Epithelial cell of proximal tubule (primary cell): ENCODE measurements at places on chromosomes 5 and 9.

DNA sequence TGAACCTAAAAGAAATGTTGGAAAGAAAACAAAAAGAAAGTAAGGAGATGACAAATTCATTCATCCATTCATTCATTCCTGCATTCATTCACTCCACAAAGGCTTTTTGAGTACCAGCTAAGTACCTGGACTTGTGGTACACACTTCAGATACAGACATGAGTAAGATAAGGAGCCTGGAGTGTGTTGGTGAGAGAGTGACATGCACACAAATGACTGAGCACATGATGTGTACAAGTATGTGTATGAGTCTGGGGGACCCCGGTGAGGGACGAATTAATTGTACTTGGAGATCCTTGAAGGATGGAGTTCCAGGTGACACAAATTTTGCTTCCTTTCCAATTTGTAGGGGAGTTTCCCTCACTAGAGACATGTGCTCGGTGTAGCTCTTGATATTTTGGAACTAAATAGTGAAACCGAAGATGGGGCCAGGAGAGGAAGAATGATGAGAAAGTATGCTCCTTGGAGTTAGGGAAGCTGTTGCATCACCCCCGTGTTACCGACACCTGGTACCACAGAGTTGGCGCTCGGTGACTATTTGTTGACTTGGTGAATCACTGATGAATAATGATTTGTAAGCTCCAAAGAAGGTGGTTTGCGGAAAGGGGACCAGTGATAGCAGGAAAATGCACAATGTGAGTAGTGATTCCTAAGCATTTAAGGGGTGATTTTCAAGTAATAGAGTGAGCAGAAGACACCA lies 509.8 kb downstream of the CCDC171 start:
- peak; percentile 55 for DNase-seq

DNA sequence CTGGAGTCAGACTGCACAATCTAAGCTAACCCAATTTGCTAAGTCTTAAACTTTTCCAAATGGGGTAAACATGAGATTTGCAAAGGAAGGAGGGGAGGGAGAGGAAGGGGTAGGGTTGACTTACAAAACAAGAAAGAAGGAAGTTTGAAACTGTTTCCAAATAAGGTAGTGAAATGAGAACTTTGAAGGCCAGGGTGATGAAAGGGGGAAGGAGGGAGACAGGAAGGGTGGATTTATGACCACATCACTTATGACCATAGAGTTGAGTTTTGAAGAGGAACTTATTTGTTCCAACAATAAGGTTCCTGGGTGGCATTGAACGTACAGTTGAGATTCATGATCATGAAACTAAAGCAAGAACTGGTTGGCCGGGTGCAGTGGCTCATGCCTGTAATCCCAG lies 72.5 kb upstream of the DAPK1 start:
- DNase-seq, result no peak

DNA sequence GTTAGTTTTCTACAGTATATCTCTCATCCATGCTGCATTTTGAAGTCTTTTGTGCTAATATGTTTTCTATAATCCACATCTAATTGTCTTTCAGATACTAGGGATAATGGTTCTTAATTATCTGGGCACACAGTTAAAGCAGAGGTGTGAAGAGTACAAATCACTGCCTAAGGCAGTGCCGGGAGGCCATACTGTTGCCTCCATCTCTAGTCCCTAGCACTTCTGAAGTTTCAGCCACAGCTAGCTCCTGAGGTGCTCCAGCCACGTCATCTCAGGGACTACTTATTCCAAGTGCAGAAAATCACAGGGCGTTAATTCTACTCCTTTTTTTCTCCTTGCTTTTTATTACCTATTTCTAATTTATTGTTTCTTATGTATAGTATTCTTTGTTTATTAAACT lies 760.0 kb upstream of the FAM174A start:
- DNase-seq, result no peak

DNA sequence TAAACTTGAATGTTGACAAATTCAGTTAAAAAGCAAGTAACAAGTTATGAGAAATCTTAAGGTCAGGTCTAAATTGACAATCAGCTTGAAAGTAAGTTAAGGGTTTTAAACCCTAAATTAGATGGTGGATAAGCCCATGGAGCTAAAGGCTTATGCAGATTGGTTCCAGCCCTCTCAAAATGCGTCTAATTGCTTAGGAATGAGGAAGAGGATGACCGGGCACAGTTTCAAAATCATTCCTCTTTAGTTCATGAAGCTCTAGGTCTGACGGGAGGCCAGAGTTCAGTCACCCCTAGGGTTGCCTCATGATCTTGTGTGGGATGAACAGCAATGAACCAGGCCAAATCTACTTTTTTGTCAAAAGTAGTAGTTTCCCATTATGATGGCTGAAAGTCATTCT lies 75.4 kb downstream of the SLC38A9 start:
- peak; percentile 56 for DNase-seq

- DNase-seq, result no peak
Measured at GRCh38 chr9:86069206-86069869, 30.0 kb downstream of the GOLM1 start.
